Stimulated activated CD4-positive, alpha-beta T cell treated with anti-CD3 and anti-CD28 coated beads, Interleukin-1b, Interleukin-23, amount 100 ng/mL, for 1 hour (primary cell): ENCODE measurements at places on chromosomes 6 and 20.
A peak's percentile ranks its signal among the peaks of the same experiment; 100 is the strongest.

DNA sequence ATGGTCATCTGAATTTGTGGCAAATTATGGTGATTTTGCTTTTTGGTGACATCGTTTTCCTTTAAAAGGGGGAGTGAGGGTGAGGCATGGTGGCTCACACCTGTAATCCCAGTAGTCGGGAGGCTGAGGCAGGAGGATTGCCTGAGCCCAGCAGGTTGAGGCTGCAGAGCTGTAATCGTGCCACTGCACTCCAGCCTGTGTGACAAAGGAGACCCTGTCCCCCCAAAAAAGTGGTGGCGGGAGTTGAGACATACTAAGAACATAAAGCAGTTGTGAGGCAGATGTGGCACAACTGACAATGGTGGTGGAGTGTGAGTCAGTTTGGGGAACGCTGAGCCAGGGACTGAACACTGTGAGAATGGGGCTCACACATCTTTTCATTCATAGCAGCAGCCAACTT is 45.5 kb downstream of the ADNP start:
- no peak for DNase-seq

- DNase-seq: peak; percentile 61
Measured at GRCh38 chr6:29792123-29793035, 35.2 kb upstream of the HLA-G start.

DNA sequence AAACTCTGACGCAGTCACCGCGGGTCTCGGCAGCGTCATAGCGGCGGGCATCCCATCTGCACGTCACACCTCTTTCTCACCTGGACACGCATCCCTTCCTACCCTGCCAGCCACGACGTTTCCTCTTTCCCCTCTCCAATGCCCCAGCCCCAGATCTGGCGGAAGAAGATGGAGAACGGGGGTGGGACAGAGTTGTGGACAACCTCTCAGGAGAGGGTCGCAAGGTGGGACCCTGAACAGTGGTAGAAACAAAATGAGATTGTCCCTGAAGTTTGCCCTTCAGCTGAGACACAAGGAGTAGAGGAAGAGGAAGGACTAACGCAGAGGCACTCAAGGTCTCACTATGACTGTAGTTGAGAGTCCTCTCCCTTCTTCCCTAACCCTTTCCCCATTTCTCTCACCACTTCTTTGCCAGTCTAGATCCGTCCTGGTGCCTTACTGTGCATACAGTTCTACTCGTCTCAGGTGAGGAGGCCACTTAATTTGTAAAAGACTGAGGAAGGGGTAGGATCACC is 562 bp downstream of the TRIM39 start:
- no peak for DNase-seq

DNA sequence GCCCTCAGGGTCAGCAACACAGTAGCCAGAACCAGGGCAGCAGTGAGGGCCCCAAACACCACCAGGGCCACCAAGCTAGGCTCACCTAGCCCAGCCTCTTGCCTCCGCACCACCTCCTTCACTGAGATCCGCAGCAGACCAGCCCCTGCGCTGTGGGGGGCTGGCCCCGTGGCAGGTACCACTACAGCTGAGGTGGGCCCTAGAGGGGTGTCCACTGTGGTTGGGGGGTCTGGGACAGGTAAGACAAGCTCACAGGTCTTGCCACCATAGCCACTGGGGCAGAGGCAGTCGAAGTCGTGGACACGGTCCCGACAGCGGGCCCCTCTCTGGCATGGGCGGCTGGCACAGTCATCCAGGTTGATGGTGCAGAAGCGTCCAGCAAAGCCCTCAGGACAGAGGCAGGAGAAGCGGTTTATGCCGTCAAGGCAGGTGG is 4.6 kb downstream of the DLK2 start:
- DNase-seq: no peak

- no peak for DNase-seq
Measured at GRCh38 chr6:34489207-34489805, 23.4 kb downstream of the PACSIN1 start.

- DNase-seq: no peak
Measured at GRCh38 chr6:74607934-74608333, 597.9 kb downstream of the COL12A1 start.

DNA sequence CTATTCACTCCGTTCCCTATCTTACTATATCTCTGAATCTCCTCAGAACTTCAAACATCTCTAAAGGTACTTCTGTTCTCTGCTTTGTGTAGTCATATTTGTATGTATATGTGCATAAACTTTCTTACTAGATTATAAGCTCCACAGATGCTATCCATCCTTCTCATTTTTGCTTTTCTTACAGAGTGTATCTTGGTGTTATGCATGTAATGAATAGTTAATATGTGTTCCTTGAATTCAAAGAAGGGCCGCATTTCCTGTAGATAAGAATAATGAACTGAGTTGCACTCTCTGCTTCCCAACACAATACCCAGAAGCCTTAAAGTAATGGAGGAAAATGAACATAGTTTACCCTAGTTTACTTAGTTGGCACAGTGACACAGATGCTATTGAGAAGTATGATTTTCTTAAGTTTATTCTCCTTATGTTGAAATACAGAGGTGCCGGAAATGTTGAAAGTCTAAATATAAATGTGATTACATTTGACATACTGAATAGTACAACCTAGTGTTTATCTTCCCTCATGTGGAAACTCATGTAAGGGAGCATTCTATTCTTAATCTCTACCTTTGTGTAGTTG is 6.0 kb downstream of the NUS1 start:
- no peak for DNase-seq

GRCh38 chr6:118768904-118769325 is 117.5 kb upstream of the CEP85L start:
- DNase-seq: no peak

DNA sequence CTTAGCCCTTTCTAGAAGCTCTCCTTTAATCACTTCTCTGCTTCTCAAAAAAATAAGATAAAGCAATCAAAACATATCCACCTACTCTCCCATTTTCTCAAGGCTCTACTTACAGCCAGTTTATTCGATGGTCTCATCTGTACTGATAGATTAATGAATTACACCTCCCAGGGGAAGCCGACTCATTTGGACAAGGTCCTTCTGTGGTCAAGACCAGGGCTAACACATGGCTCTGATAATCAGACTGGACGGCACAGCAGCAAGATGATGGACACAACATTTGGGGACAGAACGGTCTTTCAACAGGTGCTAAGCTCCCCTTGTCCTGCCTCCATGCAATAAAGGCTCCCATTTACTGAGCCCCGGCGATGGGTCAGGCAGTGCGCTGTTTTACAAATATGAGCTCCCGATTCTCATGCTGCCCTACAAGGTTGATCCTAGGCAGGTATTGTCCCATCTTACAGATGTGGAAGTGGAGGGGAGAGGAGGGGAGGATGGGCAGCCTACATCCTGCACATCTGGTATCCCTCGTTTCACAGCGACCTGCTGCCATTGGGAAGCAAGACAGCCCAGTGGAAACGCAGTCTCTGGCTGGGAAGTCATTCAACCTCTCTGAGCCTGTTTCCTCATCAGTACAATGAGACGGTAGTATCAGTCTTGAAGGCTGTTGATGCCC is 15.7 kb downstream of the CPNE5 start:
- no peak for DNase-seq
